T-helper 9 cell (primary cell): ENCODE measurements at places on chromosomes 3 and 15.

DNA sequence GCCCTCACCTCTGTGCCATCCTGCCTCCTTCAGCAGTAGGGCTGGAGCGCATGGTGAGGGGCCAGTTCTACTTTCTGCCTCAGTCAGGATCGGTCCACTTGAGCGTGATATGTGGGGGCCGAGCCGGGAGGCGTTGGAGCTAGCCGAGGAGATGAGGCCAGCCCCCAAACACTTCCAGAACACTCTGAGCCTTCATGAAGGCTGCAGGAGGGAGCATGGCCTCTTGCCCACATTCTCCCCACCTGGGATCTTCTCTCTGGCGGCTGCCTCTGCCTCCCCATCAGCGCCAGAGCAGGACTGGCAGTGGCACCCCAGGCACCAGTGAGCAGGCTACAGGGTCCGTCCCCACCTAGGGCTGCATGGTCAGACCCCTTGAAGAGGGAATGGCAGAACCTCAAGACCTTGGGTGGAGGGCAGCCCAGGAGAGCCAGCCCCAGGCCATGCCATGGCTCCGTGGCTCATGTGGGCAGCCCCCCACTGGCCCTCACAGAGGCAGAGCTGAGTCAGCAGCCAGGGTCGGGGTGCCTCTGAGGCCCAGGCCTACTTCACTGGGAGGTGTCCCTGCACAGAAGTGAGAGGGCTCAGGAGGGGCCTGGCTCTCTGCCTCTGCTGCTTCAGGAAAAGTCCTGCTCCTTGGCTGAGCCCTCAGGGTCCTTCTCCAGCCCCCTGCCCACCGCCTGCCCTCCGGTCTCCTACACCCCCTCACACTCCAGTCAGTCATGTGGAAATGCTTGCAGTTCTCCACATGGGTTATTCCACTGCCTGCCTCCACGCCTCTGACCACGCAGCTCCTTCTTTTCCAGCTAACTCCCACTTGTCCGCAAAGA lies 28.1 kb upstream of the CYP11A1 start:
- no peak for DNase-seq

DNA sequence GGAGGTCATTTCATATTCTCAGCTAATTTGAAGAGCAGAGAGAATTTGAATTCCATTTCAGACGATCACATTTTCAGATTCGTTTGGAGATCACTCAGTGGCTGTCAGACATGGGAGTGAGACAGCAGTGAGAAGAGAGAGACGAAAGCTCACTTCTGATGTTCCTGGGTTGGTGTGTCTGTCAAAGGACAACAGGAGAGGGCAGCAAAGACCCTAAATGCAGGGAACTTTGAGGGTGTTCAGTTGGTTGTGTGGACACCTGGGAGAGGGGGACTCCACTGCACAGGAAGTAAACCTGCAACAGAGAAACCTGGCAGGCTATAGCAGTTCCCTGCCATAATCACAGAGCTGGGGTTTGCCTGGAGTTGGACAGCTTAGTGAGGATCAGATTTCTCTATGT lies 675.1 kb downstream of the SQOR start:
- no peak for DNase-seq

DNA sequence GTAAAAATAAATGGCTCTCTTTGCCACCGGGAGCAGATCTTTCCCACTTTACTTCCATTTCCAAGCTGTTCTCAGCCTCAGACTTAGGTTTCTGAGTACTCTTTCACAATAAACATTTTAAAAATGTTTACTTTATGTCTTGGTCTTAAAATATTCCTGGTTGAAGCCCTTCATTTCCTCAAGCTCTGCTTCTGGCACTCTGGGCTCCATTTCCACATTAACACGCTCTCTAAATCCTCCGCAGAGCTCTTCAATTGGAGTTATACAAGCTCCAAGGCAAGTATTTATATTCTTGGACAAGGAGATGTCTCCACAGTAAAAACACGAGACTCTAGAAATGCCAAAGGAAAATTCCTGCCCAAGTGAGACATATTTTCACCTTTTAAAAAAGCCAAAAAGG lies 169.3 kb downstream of the GREM1 start:
- no peak for DNase-seq

DNA sequence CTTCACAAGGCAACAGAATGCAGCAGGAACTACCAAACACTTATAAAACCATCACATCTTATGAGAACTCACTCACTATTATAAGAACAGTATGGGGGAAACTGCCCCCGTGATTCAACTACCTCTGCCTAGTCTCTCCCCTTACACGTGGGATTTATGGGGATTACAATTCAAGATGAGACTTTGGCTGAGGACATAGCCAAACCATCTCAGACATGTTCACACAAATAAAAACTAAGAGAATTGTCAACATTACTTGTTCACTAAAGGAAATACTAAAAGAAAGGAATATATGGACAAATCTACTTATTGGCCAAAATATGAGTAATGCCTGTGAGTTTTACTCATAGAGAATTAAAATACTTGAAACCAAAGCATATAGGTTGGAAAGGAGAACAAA lies 505.1 kb downstream of the IGSF11 start:
- no peak for DNase-seq

DNA sequence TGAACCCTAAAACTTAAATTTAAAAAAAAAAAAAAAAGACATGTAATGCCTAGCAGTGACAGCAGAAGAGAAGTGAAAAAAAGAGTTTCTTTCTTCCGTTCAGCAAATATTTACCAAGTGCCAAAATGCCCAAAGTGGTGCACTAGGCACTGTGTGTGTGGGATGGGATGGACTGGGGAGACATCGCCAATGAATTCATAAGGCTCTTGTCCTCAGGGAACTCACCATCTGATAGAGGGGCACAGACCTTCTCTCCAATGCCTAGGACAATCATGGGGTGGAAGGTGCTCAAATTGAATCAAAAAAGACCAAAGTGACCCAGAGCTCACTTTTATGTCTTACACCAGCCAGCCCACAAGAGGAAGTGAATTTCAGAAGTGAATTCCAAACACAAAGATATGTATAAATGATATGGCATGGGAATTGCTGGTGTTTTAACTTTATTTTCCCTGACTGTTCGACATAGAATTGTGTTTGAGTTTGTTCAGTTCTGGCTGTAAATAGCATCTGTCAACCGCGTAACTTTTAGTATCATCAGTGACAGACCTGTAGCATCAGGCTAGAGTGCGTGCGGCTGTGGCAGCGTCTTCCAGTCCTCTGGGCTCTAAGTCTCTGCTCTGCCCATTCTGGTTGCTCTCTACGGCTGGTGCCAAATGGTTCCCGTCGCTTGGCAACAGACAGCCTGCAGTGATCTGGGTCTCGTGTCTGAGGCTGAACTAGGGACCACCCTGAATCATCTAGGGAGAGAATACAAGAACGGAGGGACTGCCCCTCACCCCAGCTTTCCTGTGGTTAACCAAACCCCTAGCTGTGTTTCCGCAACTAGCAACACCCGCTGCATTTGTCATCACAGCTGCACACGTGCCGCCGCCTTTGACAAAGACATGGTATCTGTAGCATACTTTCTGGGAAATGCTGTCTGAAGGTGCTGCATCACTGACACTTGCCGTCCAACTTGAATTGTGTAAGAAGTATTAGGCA lies 154.0 kb upstream of the THBS1 start:
- DNase-seq: peak; percentile 32

DNA sequence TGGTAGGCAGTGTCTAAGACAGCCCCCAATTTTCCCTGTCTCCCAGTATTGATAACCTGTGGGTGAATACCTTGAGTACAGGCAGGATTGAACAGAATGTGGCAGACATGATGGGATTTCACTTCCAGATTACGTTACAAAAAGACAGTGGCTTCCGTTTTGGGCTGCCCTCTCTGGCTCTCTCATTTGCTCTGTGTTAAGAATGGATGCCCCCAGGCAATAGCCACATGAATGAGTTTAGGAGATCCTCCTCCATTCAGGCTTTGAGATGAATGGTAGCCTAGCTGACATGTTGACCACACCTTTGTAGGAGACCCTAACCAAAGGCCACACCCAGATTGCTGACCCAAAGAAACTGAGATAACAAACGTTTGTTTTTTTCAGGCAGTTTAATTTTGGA lies 34.3 kb downstream of the UBXN7 start:
- DNase-seq: no peak

GRCh38 chr15:41466711-41467110 lies 27.0 kb upstream of the ITPKA start:
- DNase-seq: no peak

DNA sequence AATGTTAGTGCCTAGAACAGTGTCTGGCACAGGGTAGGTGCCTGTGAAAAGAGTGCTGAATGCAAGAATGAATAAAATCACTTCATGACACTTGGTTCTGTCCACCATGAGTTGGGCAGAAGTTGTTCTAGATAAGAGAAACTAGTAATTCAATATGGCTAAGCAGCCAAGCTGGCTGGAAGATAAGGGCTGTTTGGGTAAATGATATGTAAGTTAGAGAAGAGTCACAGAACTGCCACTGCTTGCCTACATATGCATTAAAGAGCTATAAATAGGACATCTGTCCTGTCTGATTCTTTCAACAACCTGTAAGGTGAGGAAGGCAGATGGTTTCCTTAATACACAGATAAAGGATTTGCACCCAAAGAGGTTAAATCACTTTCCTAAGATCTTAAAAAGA lies 13.1 kb downstream of the MTMR10 start:
- DNase-seq: no peak

- no peak for DNase-seq
Observed at GRCh38 chr3:60983906-60984305, 267.3 kb downstream of the FHIT start.

DNA sequence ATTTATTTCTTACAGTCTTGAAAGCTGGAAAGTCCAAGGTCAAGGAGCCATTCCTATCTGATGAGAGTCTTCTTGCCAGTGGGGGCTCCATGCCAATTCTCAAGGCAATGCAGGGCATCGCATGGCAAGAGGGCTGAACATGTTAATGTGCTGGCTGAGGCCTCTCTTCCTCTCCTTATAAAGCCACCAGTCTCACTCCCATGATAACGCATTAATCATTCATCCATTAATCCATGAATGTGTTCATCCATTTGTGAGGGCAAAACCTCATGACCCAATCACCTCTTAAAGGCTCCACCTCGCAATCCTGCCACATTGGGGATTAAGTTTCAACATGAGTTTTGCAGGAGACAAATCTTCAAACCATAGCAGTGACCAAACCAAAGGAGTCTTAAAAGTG lies 118.3 kb downstream of the PROS1 start:
- DNase-seq: no peak

DNA sequence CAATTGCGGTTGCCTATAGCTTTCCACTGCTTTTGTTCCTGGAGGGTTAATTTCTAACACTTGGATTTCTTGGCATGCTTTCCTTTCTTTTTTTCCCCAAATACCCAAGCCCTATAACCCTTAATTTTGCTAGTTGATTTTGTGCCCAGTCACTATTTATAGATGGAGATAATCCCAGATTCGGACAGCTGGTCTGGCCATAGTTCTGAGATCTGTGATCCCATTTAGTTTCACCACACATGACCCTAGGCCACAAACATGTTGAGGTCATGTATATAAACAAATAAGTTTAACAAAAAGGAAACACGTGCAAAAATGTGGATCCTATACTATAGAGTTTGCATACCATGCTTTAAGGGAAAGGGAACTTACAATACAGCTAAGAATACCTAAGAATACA lies 111.4 kb downstream of the ZMAT3 start:
- no peak for DNase-seq

GRCh38 chr15:63172851-63173451 lies 15.7 kb upstream of the RPS27L start:
- no peak for DNase-seq
